Activated CD4-positive, alpha-beta T cell treated with anti-CD3 and anti-CD28 coated beads, Interleukin-2, Interleukin-4, amounts not matched to agents 100 ng/mL and 50 ng/mL, durations not matched to agents 16 hours and 8 hours (primary cell): ENCODE measurements at places on chromosomes 11 and 22.

GRCh38 chr11:95832763-95833162, 42.5 kb downstream of the CEP57 start:
- DNase-seq, result no peak

DNA sequence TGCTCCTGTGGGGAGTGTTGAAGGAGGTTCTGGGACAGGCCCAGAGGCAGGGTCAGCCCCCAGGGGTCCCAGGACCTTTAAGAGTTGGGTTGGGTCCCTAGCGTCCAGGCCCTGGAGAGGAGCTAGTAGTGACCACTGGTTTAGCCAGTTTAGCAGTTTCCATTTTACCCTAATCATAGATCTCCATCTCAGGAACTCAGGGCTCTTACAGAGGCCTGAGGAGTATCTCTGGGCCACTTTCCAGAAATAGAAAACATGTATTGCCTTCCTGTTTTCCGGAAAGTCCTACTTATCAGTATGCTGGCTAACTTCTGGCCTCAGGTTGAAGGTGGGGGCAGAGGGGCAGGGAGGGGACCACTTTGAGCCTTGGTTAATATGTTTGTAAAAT, 13.5 kb downstream of the NCF4 start:
- DNase-seq, result no peak

GRCh38 chr11:122002926-122003325, 113.1 kb downstream of the BLID start:
- no peak for DNase-seq

DNA sequence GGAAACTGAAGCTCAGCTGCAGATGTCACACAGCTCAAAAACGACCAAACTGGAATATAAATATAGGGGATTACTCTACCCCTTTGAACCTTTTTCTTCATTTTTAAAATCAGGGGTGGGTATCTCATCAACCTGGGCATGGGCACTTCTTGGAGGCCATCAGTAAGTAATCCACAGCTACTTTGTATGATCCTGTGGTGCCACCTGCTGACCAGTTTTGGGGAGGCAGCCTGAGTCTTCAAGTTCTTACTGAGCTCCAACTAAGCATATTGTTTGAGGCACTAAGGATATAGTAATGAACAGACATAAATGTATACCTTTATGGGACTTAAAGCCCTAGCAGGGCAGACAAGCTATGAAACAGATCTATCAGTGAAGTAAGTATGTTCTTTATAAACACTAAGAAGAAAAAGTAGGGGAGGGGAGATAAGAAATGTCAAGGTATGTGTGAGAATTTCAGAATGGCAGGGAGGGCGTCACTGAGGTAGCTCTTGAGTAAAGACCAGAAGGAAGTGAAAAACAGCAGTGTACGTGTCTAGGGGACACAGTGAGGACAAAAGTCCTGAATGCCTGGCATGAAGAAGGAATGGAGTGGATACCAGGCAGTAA, 18.4 kb downstream of the TUB start:
- peak; percentile 66 for DNase-seq

GRCh38 chr22:38890377-38890776, 18.4 kb upstream of the CBX6 start:
- DNase-seq, result no peak

DNA sequence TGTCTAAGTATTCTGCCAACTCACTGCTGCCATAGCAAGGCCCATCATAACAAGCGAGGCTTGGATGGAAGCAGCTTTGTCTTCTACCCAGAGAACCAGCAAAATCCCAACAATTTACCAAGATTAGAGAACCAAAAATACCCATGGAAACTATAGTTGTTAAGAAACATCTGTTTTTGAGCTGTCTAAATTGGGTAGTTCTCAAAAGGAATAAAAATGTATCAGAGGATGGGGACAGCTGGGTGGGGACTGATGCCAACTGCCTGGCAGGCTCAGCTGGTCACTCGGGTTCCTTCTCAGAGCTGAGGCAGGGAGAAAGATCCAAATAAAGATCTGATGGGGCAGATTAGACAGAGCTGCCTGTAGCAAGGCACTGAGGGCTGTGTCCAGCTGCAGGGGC, 85.9 kb upstream of the GRK3 start:
- no peak for DNase-seq

GRCh38 chr11:120532082-120532831, 20.7 kb downstream of the GRIK4 start:
- no peak for DNase-seq

DNA sequence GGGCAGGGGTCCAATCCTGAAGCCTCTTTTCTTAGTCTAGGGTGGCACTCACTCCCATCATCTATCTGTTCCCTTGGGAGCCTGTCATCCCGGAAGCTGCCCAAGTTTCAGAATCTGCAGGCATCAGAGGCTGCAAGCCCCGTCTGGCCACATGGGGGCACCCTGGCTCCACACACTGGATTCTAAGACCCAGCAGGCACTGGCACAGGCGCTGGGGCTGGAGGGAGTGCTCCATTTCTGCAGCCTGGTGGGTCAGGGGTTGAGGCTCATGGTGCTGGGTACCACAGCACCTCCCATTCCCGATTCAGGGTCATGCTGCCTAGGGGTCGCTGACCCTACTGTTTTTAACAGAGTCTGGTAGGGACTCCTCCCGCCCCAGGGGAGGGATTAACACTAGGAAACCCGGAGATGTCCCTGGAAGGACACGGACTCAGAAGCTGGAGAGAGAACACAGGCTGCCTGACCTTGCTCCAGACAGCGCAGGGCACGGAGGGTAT, 243.9 kb upstream of the SYN3 start:
- DNase-seq, result peak; percentile 68

DNA sequence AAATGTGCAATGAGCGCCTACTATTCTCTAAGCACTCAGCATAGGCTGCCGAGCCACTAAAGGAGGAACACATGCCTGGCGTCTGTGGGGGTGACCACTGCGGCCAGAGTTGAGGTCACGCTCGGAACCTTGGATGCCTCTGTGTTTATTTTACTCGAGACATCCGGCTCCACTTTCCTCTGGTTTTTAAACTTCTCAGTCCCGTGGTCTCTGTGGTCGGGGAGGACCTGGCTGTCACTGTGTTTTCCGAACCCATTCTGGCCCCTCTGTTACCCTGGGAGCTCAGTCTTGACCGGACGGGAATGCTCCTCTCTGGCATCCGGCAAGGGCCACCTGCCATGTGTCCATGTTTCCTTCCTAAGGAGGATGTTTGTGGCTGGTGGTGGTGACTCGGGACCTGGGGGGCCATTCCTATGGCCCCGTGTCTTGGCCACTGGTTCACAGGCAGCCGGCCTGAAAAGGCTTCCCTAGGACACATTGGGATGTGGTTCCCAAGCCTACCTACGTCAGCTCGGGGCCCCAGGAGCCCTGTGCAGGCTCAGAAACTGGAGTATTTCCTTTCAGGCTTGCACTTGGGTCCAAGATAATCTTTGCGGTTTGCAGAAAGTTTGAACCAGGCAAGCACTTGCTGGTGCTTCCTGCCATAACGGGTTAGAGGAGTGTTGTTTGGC, 46.7 kb upstream of the PARVG start:
- DNase-seq, result no peak

GRCh38 chr11:101907815-101908214, 7.0 kb upstream of the CEP126 start:
- DNase-seq, result no peak

GRCh38 chr22:46721501-46722085, 16.5 kb downstream of the CERK start:
- DNase-seq, result no peak

GRCh38 chr11:34869425-34869824, 46.8 kb downstream of the APIP start:
- no peak for DNase-seq

DNA sequence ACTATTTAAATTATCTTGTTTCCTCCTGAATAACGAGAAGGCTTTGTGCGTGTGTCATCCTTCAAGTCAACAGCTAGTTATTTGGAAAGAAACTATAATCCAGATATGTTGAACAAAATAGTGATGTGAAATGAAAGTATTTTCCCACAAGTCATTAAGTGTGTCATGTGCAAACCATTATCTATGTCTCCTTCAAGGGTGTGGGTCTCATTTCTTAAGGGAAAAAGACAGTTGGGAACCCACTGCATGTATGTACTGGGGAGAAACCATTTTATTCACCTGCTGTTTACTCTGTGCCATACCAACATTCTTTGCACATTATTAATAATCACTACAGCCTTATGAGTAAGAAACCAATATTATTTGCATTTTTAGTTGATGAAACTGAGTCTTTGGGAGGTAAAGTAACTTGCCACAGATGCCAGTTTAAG, 145.3 kb upstream of the CTSC start:
- no peak for DNase-seq

DNA sequence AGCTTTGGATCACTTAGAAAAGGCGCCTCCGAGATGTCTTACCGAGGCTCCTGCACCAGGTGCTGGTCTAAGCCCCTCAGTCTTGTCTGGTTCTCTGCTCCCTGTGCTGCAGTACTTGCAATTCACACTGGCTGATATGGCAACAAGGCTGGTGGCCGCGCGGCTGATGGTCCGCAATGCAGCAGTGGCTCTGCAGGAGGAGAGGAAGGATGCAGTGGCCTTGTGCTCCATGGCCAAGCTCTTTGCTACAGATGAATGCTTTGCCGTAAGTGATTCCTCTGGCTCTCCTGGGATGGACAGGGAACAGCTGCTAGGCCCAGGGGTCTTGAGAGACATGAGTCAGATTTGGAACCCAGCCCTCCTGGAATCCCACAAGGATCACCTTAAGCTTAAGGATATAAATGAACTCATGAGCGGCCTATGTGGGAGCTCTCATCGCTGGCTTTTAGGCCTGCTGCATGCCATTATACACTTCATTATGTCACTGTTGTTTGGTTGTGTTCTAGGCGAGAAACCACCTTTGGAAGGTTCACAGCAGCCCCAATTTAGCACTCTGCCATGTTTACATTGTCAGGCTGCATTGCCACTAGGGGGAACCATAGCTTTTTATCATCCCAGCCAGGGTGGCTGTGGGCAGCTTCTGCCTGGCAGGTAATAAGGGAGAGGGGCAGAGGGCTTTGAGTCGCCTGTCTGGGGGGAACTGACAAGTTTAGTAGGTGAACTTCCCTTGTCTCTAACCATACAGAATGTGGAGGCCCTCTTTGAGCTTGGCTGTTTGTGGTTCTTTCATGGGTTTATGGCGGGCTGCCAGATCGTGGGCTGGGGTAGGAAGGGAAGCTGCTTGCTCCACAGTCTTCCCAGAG, 8.5 kb downstream of the ACAD8 start:
- no peak for DNase-seq
